ENCODE measurements at places on chromosomes 16 and 17.

DNA sequence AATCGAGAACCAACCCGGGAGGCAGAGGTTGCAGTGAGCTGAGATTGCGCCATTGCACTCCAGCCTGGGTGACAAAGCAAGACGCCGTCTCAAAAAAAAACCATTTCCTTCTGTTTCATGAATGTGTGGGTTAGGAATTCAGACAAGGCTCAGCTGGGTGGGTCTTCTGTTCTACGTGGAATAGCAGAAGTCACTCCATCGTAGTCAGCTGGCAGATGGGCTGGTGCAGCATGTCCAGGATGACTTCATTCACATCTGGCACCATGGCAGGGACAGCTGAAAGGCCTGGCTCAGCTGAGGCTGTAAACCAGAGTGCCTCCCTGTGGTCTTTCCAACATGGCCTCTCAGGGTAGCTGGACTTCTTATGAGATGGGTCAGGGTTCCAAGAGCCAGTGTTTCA is 89.0 kb downstream of the C17orf67 start:
- no peak for DNase-seq

GRCh38 chr17:79883202-79883601 is 44.0 kb upstream of the CBX4 start:
- no peak for DNase-seq

- no peak for DNase-seq
These were observed 9.0 kb downstream of the NLRC5 start for GRCh38 chr16:56998352-56998751.

DNA sequence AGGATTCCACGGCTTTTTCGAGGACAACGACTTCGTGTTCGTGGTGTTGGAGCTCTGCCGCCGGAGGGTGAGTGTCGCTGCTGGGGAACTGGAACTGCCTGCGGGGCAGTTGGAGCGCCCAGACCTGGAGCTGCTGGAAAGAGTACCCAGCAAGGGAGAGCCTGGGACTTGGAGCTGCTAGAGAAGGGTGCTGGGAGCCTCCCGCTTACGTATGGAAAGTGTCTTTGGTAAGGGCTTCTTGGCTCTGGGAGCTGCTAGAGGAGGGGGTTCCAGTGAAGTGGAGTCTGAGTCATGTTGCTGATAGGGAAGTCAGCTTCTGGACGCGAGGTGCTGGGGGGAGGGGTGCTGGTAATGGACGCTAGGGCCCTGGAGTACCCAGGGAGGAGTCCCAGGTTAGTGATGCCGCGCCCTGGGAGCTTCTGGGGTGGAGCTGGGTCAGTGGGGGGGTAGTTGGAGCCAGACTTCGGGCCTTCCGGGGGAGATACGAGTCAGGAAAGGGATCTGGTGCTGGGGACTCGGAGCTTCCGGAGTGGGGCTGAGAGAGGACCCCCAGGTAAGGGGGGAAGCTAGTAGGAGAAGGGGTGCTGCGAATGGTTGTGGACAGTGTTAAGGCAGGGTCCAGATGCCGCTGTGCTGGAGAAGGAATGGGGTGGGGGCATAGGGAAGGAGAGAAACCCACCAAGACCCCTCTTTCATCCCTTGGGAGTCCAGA is 741 bp downstream of the PLK1 start:
- DNase-seq, result no peak

DNA sequence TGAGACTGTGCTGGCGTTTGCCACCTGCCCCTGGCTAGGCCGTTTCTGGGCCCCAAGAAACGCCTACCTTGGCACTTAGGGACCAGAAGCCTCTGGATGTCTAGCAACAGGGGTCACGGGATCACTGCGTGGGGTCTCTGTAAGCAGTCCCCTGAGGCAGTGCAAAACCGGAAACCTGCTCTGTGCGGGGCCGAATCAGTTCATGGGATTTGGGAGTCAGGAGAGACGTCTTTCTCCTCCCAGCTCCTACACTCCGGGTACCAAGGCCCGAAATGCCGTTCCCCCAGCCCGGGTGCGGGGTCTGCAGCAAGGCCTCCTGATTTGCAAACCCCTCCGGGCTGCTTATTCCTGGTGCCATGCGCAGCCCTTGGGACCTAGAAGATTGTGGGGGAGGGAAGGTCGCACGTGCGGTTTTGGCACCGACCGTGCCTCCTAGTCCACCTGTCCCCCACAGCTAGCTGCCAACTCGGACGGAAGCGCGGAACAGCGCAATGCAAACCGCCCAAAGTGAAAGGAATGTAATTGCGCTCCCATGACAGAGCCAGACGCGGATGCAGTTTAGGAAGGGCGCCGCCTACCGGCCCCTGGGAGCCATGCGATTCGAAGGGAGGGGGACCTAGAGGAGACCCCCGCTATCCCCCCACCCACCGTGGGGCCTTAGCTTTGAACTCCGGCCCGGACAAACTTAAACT is 6.5 kb downstream of the IRX5 start:
- no peak for DNase-seq

Measured in activated CD4-positive, alpha-beta T cell treated with anti-CD3 and anti-CD28 coated beads, Interleukin-2, amount 50 U/mL, for 1 hour (primary cell).